ENCODE measurements at places on chromosomes 7 and 10.

- DNase-seq: no peak
These were observed 12.6 kb upstream of the NPFFR1 start for GRCh38 chr10:70296406-70296899.

GRCh38 chr7:4689668-4690067 lies 7.6 kb downstream of the FOXK1 start:
- DNase-seq: no peak

DNA sequence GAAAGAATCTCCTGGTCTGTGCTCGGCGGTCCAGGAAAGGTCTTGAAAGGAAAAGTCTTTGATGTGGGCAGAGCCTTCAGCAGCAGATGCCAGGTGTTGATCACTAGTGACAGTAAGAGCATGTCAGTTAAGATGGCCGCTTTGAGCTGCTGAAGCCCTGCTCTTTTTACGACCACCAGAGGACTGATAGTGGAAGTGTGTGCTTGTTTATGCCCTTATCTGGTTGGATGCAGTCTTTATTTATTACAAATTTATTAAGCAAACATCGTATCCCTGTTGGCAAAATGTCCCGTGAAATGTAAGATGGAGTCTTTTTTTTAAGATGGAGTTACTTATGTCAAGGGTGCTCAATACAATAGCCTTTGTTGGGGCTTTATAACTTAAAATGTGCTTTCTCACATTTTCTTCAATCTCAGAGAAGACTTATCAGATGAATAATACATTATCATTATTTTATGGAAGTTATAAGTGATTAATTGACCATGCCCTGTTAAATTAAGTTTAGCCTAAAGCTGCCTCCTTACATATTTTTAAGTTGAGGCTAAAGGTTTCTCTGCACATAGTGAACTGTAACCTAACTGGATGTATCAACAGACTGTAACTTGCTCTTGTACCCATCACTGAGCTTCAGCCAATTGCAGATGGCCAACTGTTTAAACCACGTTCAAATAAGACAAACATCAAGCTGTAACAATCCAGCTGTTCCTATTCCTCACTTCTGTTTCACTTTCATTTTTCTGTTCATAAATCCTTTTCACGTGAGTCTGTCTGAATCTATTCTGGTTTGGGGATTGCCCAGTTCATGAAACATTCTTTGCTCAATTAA lies 97.4 kb upstream of the PIK3CG start:
- no peak for DNase-seq

- no peak for DNase-seq
These were observed 8.4 kb upstream of the CCNY start for GRCh38 chr10:35327790-35328403.

- no peak for DNase-seq
These were observed 8.8 kb downstream of the ADAM8 start for GRCh38 chr10:133267829-133268228.

GRCh38 chr7:46407125-46407524 lies 486.1 kb upstream of the IGFBP3 start:
- DNase-seq: no peak

GRCh38 chr10:5788969-5789368 lies 24.3 kb downstream of the GDI2 start:
- no peak for DNase-seq
